Pulmonary artery endothelial cell (primary cell): ENCODE measurements at places on chromosomes 1 and 21.

- DNase-seq, result no peak
These were observed 1.3 kb downstream of the EXO1 start for GRCh38 chr1:241849345-241849695.

DNA sequence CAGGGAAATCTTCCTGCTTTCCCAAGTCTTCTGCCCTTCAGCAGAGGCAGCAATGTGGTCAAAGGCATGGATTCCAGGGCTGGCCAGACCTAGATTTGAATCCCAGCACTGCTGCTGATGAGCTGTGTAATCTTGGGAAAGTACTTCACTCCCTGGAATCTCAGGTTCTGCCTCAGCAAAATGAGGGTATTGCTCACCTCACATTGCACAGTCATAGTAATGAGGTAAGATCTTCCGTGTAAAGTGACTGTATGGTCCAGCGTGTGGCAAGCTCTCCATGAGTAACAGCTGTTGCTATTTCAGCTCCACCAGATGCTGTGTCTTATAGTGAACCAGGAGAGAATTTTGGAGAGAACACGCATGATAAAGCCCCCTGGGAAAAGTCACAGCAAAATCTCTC is 56.1 kb upstream of the F3 start:
- DNase-seq, result no peak

- no peak for DNase-seq
These were observed 126.4 kb downstream of the VPS13D start for GRCh38 chr1:12356004-12356890.

DNA sequence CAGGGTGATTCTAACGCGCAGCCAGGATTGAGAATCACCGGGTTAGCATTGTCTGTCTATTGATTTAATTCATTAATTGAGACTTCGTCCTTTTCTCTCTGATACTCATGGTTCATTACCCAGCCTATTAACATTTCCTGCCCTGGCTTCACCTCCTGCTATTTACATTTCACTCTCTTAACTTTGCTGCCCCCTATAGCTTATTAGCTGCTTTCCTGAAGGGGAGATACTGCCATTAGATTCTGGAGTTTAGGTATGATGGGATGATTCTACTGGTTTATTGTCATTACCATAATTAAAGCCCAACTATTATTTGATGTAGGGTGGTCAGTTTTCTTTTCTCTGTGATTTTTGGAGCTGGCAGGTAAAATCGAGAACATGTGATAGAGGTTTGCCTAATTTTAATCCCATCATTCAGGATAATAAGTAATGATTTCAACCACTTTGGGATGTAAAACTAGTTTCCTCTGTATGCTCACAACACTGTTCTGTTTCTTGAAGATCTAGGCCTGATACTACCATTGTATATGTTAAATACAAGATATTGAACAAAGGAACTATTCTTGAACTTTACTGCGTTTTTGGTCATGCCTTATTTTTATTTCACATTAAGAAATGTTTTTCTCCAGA is 6.4 kb downstream of the PPP2R5A start:
- no peak for DNase-seq

GRCh38 chr1:111733183-111733991 is 5.8 kb downstream of the INKA2 start:
- peak; percentile 87 for DNase-seq

GRCh38 chr1:228786361-228787129 is 51.3 kb downstream of the RHOU start:
- no peak for DNase-seq
